ENCODE measurements at places on chromosomes 6 and 20.

- no peak for DNase-seq
These were observed 159.2 kb downstream of the CD109 start for GRCh38 chr6:73854998-73855718.

DNA sequence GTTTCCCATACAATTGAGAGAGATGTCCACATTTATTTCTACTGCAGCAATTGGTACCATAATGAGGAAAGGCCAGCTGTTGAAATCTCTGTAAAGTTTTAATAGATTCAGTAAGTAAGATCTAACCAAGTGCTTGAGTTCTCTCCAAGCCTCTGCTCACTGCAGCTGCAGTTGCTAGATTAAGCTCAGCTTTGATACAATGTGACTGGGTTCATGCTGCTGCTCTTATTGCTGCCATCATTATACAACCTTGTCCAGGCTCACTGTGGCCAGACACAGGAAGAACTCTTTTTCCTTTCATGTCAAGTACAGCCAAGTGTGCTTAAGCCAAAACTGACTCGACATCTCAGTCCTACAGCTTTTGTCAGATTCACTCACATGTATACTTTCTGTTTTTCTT is 423.5 kb downstream of the GJA1 start:
- no peak for DNase-seq

GRCh38 chr6:163191704-163192537 is 222.6 kb upstream of the QKI start:
- no peak for DNase-seq

- DNase-seq = no peak
These were observed 103.2 kb upstream of the SSTR4 start for GRCh38 chr20:22931653-22932608.

- no peak for DNase-seq
These were observed 1190.5 kb upstream of the EYS start for GRCh38 chr6:66897576-66897975.

GRCh38 chr20:6692566-6693173 is 74.8 kb upstream of the BMP2 start:
- no peak for DNase-seq

- no peak for DNase-seq
These were observed 9.2 kb downstream of the RPF2 start for GRCh38 chr6:110990840-110991576.

DNA sequence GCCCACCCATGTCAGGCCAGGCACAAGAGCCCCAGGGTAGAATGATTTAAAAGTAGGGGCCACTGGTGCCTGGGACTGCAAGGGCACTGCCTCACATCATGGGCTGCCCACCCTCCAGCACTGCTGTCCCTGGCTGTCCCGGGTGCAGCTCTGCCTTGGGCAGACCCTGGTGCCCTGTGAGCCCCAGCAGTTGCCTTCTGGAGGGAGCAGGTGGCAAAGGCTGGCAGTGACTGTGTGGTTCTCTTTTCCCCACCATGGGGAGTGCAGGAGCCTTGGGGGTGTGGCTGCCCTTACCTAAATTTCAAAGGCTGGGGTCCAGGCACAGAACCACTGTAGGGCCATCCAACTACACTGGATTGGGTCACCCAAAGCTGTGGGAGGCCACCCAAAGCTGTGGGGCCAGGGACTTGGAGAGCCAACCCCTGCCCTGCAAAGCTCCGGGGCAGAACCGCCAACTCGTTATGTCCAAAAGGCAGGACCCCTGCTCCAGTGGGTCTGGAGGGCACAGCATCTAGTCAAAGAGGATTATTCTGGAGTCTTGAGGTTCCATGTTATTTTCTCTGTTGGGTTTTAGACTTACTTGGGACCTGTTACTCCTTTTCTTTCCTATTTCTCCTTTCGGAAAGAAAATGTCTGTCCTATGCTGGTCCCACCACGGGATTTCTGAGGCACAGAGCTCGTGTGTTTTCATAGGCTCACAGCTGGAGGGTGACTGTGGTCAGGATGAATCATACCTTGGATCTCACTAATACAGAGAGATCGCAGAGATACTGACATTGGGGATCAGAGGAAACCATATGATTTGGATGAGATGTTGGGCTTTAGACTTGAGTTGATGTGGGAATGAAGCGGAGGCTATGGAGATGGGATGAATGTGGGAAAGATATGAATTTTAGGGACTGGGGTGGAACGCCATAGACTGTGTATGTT is 65.3 kb downstream of the RAMACL start:
- no peak for DNase-seq

DNA sequence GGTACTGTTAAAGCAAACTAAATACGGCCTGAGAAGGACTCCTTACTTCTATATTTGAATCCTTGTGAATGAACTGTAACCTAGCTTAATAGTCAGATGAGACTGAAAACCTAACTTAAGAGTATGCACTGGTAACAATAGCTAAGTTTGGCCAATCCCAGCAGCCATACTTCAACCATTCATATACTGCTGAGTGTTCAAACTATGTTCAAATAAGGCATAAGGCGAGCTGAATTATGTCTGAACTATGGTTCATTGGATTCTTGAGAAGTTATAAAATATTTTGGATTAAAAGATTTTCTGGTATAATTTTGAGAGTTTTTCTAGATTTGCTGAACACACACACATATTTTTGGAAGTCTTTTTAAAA is 2.2 kb downstream of the SMPDL3A start:
- DNase-seq = no peak

GRCh38 chr20:25376236-25376635 is 14.4 kb downstream of the ABHD12 start:
- DNase-seq = no peak

- no peak for DNase-seq
These were observed 38.3 kb upstream of the DUSP22 start for GRCh38 chr6:254016-254415.

GRCh38 chr6:111813677-111814310 is 59.5 kb downstream of the FYN start:
- DNase-seq = no peak

GRCh38 chr6:145631374-145631773 is 103.9 kb downstream of the EPM2A start:
- DNase-seq = no peak

- DNase-seq = no peak
These were observed 31.1 kb upstream of the SLC35D3 start for GRCh38 chr6:136890986-136891385.

DNA sequence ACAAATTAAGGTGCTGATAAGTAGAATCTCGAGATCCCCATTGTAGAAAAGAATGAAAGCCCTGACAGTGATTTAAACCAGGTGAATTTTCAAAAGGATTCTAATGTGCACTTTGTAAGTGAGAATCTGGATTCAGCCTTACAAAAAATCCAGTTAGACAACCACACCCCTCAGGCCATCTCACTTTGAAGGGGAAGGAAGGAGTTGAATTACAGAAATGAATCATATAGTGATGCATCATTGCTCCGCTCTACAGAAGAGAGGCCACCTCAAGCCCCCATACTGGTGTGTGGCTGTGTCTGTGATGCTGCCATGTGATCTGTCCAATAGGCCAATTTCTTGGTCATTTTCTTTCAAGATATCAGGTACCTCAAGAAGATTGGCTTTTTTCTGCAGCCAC is 85.5 kb upstream of the NT5E start:
- no peak for DNase-seq

GRCh38 chr6:41214559-41215238 is 13.4 kb upstream of the TREML4 start:
- no peak for DNase-seq

DNA sequence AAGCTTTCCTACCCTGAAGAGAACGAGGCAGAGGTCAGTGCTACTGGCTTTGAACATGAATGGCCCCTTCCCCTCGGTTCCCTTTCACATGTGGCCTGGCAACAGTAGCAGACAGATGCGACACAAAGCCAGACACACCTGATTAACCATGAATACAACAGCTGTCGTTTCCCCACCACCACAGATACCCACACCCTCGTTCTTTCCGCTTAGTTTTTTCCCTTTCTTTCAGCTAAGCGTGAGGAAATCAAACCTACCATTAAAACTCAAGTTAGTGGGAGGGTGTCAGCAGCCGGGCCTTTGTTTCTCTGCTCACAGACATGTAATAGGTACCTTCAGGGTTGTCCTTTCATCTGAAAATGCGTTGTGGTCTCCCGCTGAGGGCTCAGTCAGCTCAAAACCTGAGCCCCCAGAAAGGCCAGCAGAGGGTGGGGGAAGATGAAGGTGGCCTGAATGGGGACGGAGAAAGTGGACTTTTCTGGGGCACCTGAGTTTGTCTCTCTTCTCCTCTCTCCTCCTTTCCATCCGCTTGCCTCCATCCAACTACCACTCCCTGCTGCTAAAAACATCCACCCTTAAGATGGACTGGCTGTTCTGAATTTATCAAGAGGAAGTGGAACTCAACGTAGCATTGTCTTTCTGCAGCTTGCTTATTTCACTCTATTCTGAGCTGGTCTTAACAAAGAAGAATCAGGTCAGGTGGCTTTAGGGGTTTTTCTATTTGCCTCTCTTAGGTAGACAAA is 516.6 kb upstream of the JARID2 start:
- no peak for DNase-seq

DNA sequence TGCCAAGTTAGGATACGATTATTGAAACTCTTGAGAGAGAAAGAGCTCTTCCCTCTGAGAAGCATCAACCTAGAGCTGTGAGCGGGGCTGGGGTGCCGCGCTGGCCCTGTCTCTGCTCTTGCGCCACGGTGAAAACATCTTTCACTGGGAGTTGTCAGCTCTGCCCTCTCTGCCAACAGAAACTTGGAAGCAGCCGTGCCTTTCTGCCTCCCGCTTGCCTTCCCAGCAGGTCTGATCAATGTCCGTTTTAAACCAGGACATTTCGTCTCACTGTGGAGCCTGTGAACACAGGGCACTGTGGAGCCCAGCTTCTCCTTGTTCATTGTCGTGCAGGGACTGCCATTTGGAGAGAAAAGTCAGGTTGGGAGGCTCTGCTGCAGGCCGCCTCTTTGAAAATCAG is 249.2 kb upstream of the PMEPA1 start:
- no peak for DNase-seq

GRCh38 chr6:169406034-169406433 is 152.4 kb upstream of the THBS2 start:
- no peak for DNase-seq

DNA sequence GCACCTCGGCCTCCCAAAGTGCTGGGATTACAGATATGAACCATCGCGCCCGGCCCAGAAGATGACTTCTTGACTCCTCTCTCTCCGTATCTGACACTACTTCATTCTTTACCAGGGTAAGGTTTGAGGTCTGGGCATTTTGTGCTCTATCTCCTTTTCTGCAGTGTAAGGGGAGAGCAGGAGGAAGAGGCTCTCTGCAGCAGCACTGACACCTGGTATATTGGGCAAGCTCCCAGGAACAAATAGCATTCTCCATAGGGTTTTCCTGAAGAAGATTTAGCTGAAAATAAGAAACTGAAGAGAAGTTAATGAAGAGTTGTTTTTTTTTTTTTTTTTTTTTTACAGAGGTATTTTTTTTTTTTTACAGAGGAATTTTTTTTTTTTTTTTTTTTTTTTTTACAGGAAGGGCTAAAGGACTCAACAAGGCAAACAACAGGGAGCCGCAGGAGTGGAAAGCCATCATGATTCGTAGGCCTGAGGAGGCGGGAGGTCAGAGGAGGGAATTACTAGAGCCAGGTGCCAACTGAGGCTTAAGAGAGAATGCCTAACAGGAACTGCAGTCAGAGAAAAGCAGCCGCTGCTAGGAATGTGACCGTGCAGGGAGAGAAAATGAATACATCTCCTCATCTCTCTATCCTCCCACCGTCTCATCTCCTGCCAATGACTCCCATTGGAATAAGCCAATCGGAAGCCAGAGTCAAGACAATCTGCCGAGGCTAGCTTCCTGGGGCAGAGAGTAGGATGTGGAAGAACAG is 34.7 kb upstream of the ADGRF4 start:
- no peak for DNase-seq

DNA sequence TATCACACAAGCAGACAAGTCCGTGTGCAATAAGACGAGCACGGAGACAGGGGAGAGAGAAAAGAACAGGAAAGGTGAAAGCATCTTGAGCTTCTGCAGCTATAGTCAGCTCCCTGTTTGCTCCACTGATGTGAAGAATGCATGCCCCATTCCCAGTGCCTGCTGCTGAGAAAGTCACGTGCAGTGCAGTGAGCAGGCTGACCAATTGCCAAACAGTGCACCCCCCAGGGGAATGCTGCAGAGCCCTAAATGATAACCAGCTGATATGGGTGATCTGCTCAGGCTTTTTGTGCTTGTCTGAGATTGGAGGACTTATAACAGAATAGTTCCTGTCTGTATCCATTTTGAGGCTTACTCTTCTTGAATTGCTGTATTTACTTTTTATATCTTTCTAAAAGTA is 121.5 kb downstream of the PACRG start:
- DNase-seq = no peak

DNA sequence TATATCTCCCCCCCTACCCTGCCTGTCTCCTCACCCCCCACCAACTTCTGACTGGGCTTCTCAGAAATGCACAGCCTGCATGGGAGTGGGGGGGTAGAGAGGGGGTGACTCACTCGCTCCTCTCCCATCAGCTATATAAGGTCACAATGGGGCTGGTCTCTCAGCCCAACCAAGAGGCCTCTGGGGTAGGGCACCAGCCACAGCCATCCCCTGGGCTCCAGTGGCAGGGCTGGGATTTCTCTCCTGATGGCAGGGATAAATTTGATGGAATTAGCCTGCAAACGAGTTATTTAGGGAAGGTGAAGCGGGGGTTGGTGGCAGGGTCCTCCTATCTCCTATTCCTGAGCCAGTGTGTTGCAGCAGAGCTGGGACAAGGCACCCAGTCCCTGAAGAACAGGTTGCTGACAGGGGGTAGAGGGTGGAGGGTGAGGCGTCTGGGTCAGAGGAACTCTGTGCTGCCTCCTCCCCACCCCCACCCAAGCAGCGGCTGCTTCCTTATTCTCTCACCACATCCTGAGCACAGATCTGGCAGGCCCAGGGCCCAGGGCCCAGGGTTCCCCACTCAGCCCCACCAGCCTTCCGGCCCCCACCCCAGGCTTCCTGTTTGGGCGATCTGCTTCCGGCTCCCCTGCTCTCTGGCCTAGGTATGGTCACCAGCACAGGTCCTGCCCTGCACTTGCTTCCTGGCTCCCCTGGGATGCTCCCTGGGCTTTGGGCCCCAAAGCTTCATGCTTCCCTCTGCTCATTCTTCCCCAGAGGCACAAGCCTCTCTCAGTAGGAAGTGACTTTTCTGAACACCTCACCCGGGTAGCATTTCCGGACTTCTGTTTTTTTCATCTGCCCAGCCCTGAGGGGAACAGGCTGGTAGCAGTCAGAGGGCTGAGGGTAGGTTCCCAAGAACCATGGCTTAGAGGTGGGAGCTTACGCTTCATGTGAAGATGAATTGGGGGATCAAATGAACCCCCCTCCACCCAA is 4.0 kb downstream of the PPP1R18 start:
- peak; percentile 84 for DNase-seq

DNA sequence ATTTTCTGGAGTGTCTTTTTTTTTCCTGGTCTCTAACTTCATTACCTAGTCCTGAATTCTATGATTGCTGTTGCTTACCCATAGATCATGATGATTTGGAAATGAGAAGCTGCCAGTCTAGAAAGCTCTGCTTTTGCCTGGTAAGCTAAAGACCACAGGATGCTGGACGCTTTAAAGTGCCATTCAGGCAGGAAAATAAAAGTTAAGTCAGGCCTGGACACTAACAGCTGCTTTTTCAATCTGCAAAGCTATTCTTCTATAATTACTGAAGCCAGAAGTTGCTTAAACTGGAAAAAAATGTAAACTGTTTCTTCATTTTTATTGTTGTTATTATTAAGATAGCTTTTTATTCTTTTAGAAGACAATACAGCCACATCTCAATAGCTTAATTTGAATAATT is 129.8 kb upstream of the SPACA1 start:
- DNase-seq = no peak

- DNase-seq = no peak
These were observed 72.3 kb downstream of the JARID2 start for GRCh38 chr6:15317934-15318902.

GRCh38 chr20:25269057-25269832 is 21.4 kb downstream of the PYGB start:
- no peak for DNase-seq

- no peak for DNase-seq
These were observed 72.7 kb downstream of the TRAM2 start for GRCh38 chr6:52503851-52504781.
